AG04449 (cell line): ENCODE measurements at places on chromosomes 1 and 21.

DNA sequence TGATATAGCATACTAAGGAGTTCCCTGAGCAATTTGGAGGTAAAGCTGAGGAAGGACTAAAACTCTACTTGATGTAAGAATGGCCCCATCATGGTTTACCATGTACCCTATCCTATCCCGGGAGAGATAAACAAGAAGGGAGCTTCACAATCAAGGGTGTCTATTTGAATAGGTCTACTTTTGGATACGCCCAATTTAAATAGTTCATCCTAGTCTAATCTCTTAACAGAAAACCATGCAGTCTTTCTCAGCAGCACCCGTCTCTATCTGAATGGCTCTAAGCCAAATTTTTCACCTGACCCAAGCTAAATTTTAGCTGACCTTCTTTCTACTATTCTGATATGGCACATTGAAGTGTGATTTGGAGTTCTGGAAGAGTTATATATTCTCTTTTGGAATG, 122.0 kb downstream of the TNNI3K start:
- DNase-seq: no peak

GRCh38 chr1:7010534-7011200, 225.4 kb downstream of the CAMTA1 start:
- DNase-seq: no peak

DNA sequence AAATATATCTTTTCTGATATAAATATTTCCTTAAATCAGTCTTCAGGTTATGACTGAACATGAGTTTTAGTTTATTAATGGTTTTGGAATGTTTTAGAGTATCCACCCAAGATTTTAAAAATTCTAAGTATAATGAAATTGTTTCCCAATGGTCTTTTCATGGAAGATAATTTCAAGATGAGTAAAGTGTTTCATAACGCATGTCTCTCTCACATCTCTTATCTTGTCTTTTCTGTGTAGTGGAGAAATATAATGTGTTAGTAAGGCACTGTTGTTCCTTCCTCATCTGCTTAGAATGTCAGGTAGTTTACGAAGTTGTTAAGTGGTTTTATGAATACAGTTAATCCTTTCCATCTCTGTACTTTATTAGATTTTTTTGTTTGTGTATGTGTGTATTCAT, 49.6 kb downstream of the PLA2G4A start:
- DNase-seq: no peak

GRCh38 chr1:38031513-38031866, 15.1 kb downstream of the POU3F1 start:
- no peak for DNase-seq

DNA sequence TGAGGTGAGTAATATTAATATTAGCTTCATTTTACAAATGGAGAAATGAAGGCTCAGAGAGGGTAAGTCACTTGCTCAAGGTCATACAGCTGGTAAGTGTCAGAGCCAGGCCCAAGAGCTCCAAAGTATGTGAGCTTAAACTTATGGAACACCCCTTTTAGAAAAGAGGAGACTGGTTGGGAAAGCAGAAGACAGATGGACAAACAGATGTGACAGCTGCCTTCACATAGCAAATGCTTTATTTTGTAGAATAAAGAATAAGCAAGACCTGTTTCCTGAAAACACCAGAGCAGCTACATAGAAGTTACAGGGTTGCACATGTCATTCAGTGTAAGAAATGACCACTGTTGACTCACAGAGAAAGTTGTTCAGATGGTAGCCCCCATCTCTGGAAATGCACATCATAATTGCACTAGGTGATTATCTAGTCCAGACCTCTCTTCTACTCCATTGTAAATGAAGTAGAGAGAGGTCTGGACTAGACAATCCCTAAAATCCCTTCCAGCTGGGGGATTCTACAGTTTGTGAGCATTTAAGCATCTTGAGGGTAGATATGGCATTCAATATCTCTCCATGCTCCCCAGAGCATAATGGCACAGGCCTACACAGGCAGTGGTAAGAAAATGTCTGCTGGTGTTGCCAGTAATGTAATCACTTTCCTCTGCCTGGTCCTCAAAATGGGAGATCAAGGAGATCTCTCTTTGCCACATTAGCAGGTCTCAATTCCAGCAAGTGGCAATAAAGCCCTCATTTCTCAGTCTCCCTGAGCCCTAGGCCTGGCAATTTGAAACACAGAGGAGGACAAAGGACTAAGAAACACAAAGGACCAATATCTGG, 188.2 kb upstream of the FGGY start:
- DNase-seq: no peak

DNA sequence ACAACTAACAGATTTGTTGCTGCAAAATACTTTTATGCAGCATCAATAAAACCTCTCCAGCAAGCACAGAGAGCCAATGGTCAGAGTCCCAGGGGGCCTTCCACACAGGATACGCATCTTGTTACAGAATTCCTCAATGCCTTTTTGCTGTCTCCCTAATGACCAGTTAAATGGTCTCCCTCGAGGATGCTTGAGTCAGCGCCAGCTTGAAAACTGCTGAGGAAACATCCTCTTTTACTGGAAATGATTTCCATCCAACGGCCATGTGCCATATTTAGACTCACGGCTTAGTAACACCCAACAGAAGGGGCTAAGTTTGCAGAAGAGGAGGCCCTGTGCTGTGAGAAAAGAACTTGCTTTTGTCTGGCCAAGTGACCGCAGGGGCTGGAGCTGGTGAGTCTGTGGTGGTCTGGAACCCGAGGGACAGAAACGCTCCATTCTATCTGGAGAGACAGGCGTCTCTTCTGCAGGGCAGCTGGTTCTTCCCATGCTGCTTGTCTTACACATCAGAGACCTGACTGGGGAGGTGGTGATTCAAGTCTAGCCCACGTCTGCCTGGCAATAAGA, 496.4 kb downstream of the SETD4 start:
- peak; percentile 99 for DNase-seq

DNA sequence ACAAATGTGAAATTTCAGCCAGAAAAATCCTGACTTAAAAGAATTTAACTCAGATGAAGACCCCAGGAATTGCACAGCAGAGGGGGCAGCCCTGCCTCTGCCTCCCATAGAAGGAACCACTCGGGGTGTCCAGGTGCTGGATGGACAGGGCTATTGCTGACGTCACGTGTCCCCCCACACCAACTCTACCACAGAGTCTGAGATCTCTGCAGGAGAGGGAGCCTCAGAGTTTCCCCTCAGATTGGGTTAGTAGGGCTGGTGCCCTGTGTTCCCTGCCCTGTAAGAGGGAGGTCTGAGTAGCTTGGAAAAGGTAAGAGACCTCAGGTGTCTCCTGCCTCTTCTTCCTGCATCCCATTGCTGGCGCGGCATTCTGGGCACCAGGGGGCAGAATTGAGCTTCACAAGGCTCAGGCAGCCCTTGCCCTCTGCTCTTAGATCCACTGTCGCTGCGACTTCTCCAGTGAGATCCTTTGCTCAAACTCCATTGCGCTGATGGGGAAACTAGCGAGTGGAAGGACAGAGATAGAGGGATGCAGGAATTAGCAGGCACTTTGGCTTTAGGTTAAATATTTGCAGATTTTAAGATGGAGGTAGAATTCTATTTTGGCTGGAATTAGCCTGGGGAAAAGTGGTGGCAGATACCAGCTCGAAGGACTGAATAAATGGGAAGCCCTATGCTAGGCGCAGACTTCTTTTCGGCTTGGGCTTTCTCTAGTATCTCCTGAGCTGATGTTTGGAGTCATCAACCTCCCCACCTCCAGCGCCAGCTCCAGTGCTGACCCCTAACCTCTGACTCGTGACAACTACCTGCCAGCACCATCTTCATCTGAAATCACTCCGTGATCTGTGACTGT, 42.8 kb upstream of the DMBX1 start:
- DNase-seq: no peak

- no peak for DNase-seq
These were observed 250.6 kb upstream of the VAMP3 start for GRCh38 chr1:7520496-7520895.

DNA sequence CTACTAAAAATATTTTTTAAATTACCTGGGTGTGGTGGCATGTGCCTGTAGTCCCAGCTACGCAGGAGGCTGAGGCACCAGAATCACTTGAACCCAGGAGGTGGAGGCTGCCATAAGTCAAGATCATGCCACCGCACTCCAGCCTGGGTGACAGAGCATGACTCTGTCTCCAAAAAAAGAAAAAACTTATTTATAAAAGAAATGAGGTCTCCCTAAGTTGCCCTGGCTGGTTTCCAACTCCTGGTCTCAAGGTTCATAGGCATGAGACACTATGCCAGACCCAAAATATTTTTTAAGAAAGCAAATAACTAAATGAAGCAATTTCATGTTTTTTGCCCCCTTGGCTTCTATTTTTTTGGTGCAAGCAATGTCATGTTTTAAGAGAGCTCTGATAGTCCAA, 32.9 kb downstream of the EIF4G3 start:
- no peak for DNase-seq

DNA sequence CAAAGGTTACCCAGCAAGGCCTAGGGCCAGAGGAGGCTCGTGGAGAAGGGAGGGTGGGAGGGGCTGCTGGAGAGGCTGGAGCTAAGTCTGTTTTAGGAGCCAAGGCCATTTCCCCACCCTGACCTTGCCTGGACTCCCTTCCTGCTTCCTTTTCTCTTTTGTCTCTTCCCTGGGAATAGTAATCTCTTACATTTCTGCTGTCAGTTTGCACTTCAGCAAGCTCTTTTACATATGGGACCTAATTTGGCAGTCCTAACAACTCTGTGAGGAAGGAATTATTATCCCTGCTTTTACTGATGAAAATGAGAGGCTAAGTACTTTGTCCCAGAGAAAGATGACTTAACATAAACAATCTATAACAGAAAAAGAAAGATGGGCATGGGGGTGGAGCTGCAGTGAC, 13.8 kb downstream of the OPTC start:
- DNase-seq: no peak

DNA sequence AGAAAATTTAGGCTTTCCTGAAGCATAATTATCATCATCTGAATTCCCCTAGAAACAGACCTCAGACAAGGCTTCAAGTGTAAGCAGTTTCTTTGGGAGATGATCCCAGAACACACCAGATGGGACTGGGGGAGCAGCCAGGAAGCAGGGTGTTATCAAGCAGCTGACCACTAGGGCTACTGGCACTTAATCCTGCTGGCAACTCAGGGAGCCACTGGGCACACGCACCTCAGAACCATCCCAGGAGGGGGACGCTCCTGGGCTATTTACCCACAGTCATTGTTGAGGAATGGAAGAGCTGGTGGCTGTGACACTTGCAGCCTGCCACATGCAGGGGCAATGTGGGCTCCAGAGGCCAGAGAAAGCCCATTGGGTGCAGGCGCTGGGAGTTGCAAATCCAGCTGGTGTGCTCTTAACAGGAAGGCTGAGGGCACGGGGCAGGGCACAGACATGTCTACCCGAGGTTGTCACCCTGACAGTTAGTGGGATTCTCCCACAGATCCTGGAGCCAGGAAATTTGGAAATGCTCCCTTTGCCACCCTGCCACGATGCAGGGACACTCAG, 15.1 kb upstream of the IL22RA1 start:
- DNase-seq: no peak

DNA sequence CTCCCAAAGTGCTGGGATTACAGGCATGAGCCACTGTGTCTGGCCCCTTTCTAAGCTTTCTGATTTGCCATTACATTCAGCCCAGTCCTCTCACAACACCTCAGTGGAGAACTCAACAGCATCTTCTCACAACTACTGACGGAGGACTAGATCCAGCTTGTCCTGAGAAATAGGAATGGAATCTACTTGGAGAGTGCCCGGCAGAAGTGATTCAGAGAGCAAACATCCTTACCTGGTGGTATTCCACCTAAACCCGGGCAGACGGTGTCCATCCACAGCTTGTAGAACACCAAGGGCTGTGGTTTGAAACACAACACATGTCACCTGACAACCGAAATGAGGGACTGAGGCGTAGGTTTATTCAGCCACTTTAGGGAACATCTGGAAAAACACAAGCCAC, 28.8 kb upstream of the CCSAP start:
- DNase-seq: no peak

- DNase-seq: no peak
These were observed 1.1 kb upstream of the DYNLT5 start for GRCh38 chr1:66751160-66751559.

DNA sequence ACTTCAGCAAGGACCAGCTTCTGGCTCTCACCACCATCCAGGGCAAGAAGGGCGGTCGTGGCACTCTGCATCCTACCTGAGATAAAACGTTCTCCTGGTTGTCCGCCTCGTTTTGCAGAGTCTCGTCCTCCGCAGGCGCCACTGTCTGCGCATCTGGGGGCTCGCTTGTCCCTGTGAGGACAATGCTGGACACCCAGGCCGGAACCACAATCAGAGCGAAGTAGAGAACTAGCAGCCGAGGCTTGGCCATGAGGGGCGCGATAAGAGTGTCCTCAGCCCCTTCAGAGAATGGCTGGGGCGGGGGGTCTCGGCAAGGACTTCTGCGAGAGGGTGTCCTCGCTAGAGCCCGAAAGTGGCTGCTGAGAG, 505 bp downstream of the OLFML2B start:
- DNase-seq: no peak

- DNase-seq: peak; percentile 84
These were observed 13.1 kb downstream of the S100A10 start for GRCh38 chr1:151980287-151981177.

DNA sequence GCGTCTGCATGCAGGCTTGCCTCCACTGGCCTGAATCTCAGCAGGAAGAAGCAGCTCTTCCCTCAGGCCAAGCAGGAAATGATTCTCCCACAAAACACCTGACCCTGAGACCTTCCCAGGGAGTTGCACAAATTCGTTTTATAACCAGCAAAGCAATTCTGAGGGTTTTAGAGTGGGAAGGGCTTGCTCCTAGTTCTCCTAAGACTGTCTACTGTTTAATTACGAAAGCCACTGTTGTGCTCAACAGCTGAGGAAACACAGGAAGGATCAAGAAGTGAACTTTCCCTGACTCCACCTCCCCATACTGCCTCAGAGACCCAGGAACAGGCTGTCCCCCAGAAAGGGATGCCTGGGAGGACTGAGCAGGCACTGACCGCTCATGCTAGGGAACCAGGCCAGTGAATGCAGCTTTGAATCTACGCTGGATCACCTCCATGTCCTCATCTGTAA, 37.0 kb upstream of the PUM1 start:
- DNase-seq: no peak

- DNase-seq: no peak
These were observed 13.8 kb downstream of the PAXBP1 start for GRCh38 chr21:32757804-32758203.
